Camera-type eye (tissue), 1 donor: ENCODE measurements at places on chromosomes 6 and 20. TPM values are rescaled to one million over a fixed set of nuclear protein-coding genes. Genes with fewer than 3 reads are reported as not detected.

The ERVFRD-1 gene
- total RNA-seq: not detected

The SSR1 gene
- 93.8 TPM for total RNA-seq

The CD24 gene
- total RNA-seq: 267 TPM

The SPATA2 gene
- total RNA-seq: 4.4 TPM

The COL12A1 gene
- total RNA-seq: 482 TPM

The WFDC5 gene
- not detected for total RNA-seq

The PRPH2 gene
- 147 TPM for total RNA-seq

The TRIM31 gene
- not detected for total RNA-seq

The IPCEF1 gene
- total RNA-seq: 2.1 TPM

The MAK gene
- total RNA-seq: 61.8 TPM

The CRISP3 gene
- total RNA-seq: 0.22 TPM

The MCCD1 gene
- total RNA-seq: not detected

The IP6K3 gene
- total RNA-seq: 3.7 TPM

The RNF8 gene
- total RNA-seq: 45.2 TPM

The PPP1R18 gene
- 20.6 TPM for total RNA-seq

The DACT2 gene
- total RNA-seq: 15.9 TPM
